Activated CD8-positive, alpha-beta memory T cell treated with anti-CD3 and anti-CD28 coated beads for 36 hours (primary cell): ENCODE measurements at places on chromosomes 1 and 21. TPM values are rescaled to one million over a fixed set of nuclear protein-coding genes. Genes with fewer than 3 reads are reported as not detected.

Gene RNPC3
- total RNA-seq: 15.0 TPM

Gene ERI3
- 53.4 TPM for total RNA-seq

Gene NUAK2
- 1.3 TPM for total RNA-seq

Gene TARBP1
- total RNA-seq: 38.4 TPM

Gene FOXO6
- total RNA-seq: 0.08 TPM

Gene CD1B
- total RNA-seq: not detected

Gene SPATA6
- total RNA-seq: 1.3 TPM

Gene E2F2
- 24.4 TPM for total RNA-seq

Gene ADORA1
- not detected for total RNA-seq

Gene ITGB3BP
- 55.3 TPM for total RNA-seq

Gene LHX8
- not detected for total RNA-seq

Gene ECM1
- total RNA-seq: 1.5 TPM

Gene SMIM11
- 2.4 TPM for total RNA-seq

Gene RGS16
- total RNA-seq: 77.5 TPM

Gene PRAMEF12
- total RNA-seq: not detected

Gene PLEKHG5
- total RNA-seq: 2.2 TPM

Gene ASTN1
- not detected for total RNA-seq

Gene KPRP
- total RNA-seq: not detected

Gene SLC35A3
- 17.9 TPM for total RNA-seq

Gene OR2L3
- not detected for total RNA-seq

Gene HMGN1
- 408 TPM for total RNA-seq

Gene PHACTR4
- total RNA-seq: 23.0 TPM

Gene CFAP57
- 0.42 TPM for total RNA-seq

Gene HPCA
- not detected for total RNA-seq

Gene DNALI1
- total RNA-seq: not detected

Gene PUM1
- total RNA-seq: 104 TPM

Gene TFF2
- not detected for total RNA-seq

Gene BATF3
- total RNA-seq: 148 TPM

Gene SPRR1B
- total RNA-seq: not detected
